ENCODE measurements at places on chromosomes 11 and 22.

GRCh38 chr11:23113887-23114216, 253.6 kb upstream of the CCDC179 start:
- DNase-seq, result no peak

GRCh38 chr11:8870411-8871170, 40.4 kb upstream of the AKIP1 start:
- no peak for DNase-seq

DNA sequence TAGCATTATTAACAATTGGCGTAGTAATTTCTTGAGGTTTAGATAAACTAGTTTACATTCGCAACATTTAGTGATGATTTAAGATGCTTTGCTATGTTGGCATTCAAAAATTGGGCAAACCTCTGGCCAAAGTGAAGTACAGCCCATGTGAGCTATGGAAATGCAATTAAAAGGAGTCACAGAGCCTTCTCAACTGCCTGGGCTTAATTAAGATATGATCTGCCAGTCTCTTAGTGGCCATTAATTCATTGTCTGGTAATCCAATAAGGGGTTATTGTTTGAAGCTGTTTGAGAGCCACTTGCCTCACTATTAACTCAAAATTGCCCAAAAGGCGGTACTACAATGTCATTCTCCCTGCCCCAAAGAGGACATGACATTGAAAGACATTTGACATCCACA, 608.9 kb downstream of the NTM start:
- DNase-seq, result no peak

GRCh38 chr11:21262992-21263391, 593.6 kb downstream of the NELL1 start:
- no peak for DNase-seq

GRCh38 chr11:28794405-28794804, 686.2 kb downstream of the METTL15 start:
- no peak for DNase-seq

Measured in CD4-positive, alpha-beta T cell treated with Interleukin-4 for 4 hours (primary cell).